ENCODE measurements at places on chromosomes 7 and 10.

DNA sequence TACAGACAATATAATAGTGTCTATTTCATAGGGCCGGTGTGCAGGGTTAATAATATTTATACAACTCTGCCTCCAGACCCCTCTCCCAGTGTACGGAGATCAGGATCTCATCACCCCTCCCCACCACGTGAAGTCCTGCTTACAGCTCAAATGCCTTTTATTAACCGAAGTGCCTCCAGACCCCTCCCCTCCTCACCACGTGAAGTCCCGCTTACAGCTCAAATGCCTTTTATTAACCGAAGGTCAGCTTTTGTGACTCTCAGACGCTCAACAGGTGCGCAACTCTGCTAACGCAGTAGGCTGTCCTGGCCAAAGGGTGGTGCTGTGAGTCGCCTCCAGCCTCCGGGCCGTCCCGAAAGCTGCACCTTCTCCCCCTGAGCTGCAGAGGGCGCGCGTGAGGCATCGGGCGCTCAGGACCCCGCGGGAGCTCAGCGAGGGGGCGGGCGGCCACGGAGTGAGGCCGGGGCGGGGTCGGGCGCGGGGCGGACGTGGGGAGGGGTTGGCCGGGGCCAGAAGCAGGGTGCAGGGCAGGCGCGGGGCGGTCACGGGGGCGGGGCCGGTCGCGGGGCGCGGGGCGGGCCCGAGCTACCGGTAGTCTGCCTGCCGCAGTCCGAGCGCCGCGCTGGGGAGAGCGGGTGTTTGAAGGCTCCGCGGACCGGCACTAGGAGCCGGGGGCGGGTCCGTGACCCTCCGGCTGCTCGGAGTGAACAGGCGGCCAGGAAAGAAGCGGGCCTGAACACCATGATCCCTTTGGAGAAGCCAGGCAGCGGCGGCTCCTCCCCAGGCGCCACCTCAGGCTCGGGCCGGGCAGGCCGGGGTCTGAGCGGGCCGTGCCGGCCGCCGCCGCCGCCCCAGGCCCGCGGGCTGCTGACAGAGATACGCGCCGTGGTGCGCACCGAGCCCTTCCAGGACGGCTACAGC lies at the start of gene STK17A:
STK17A (plus strand) TSS at position 606 of the 921 bp plus-strand sequence; CDS start at position 742, 136 bp downstream.
- DNase-seq: peak; percentile 98

GRCh38 chr10:17817790-17818189 lies 8.6 kb downstream of the MRC1 start:
- DNase-seq: no peak

- DNase-seq: no peak
These were observed 54.8 kb downstream of the DAGLB start for GRCh38 chr7:6392712-6393666.

DNA sequence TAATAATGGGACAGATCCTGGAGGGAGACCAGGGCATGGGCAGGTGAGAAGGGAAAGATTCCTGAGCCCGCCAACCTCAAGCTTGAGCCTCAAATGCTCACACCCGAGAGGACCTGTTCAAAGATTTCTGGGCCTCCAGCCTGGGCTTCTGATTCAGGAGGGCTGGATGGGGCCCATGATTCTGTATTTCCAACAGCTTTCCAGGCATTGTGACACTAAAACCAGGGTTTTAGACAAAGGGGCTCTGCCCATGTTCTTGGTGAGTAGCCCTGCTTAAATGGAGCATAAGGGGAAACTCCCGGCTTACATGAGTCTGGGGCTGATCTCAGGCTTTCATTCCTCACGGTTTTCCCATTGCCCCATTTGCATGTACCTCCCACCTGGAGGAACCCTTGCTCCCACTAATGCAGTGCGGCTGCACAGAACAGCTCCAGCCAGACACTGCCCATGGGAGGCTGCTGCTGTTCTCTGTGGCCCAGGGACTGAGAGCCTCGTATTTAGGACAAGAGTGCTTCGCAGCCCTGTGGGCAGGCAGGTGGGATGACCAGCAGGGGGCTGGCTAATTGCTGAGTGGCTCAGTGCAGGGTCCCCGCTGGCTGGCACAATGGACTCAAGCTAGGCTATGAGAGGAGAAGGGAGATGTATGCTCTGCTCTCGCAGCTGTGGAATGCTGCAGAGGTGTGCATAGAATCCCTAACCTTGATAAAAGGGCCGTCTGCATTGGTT lies 135.3 kb upstream of the COBL start:
- DNase-seq: no peak

DNA sequence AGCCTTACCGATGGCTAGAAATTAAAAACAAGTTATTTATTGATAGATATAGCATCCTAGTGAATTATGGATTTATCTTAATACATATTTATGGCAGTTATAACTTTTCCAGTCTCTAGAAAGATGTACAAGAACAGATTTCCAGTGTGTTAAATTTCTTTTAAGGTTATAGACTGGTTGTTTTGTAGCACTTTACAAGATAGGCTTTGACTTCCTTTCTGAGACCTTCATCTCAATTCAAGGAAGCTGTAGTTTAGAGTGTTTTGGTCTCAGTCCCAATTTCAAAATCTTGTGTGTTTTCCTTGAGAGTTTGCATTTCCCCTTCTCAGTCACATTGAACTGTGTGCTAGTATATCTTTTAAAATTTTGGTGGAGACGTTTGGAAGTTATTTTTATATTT lies 30.1 kb downstream of the PLEKHA1 start:
- DNase-seq: no peak

GRCh38 chr10:121975295-121976086 lies 474 bp upstream of the NSMCE4A start:
- no peak for DNase-seq
